ENCODE measurements at places on chromosomes 3 and 15.
A peak's percentile ranks its signal among the peaks of the same experiment; 100 is the strongest.

DNA sequence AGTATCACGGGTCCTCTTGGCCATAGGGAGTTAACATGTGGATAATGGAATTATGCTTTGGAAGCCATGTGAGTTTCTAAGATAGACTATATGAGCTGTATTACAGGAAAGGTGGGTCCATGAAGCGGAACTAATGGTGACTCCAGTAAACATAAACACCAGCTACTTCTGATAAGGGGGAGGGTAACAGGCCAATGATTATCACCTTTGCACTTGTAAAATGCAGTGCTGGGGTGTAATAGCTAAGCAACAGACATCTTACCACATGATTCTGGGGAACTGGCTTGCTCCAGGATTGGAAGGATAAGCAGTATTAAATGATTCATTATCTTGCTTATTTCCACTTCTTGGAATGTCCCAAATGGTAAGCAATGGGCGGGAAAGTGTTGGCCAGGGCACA, 61.4 kb upstream of the CD47 start:
- DNase-seq, result no peak

DNA sequence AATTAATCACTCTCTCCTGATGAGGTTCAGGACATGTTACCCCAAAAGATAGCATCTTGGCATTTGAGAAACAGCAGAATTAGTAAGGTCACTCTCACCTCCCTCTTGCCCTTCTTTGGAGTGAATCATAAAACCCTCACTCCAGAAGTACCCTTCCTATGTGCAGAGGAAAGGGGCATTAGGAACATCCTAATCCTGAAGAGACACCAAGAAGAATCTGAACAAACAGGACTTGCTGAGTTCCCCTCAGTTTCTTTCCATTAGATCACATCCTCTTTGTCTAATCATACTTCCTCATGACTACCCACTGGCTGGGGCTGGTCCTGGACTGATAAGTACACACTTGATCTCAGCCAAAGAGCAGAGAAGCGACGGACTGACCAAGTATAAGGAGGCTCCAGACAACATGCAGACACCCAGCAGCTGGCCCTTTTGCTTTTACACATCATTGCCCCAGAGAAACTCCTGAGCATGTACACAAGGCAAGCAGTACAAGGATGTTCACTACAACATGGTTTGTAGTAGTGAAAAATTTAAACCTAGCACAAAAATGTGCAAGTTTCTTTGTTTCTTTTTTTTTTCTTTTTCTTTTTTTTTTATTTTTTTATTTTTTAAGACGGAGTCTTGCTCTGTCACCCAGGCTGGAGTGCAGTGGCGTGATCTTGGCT, 15.0 kb upstream of the TM6SF1 start:
- no peak for DNase-seq

GRCh38 chr15:90780916-90781315, 63.8 kb downstream of the BLM start:
- DNase-seq, result peak; percentile 34

DNA sequence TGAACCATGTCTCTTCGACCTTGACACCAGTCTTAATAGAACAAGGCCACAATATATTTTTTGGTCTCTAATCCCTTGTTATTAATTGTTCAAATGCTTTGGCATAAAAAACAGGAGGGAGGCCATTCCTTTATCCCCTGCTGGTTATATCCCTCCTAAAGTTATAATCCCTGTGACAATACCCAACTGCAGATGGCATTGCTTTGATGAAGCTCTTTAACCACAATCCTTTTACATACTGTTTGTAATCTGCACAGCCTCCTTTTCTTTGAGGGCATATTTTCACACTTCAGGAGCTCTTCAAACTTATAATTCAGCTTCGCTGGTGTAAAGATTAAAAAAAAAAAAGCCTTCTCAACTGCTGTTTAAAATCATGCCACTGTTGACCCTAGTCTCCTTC, 919.0 kb downstream of the EPHA3 start:
- no peak for DNase-seq

DNA sequence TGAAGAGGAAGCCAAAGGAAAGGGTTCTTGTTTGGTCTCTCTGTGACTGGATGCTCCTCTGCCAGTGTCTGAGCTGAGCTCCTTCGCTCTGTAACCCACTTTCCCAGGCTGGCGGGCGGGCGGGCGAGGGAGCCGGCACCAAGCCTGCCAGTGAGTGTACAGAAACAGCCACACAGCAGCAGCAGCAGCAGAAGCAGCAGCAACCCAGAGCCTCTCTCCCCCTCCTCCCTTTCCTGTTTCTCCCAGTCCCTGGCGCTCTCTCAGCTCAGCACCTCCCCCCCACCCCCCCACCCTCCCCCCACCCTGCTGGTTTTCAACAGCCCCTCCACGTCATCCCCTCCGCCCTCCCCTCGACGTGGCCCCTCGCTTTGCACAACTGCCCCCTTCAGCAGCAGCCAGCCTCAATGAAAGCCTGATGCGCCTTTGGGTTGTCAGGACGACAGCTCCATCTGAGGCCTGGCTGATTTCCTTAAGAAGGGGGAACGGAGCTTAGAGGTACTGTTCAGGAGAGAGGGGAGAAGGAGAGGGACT, at the start of gene LSAMP:
Gene LSAMP (minus strand): TSS at position 177 of the 531 bp plus-strand sequence.
- no peak for DNase-seq

GRCh38 chr15:79595995-79596622, 164.0 kb downstream of the MINAR1 start:
- DNase-seq, result peak; percentile 89

DNA sequence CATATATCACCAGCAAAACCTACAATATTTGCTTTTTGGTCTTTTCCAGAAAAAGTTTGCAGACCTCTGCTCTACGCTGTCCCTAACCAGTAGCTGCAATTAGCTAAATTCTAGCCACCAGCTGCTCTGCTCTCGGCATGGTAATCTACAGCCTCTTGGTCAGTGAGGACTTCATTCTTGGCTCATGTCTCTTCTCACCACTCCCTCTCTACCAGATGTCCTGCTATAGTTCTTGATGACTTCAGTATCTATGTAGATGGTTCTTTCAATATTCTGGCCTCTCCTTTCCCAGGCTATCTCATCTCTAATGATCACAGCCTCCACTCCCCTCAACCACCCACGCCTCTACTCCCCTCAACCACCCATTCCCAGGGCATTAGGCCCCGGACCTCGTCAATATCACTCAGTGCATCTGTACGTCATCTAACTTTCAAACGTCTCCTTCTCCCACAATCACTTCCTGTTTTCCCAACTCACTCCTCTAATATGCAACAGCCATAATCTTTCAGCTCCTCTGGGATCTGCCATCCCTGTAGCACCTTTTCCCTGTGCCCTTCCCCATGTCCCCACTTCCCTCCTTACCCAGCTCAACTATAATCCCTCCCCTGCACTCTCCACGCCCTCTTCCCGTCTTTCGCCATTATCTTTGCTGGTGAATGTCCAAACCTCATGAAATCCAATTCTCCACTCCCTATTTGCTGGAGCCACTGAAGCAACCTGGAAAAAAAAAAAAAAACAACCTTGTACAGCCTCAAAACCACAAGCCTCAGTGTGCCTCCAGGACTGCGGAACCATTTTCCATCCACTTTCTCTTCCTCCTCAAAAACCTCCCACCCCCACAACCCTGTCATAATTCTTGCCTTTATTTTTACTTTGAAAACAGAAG, 429.4 kb upstream of the PROK2 start:
- no peak for DNase-seq

- DNase-seq, result no peak
Observed at GRCh38 chr3:27633224-27633545, 88.9 kb downstream of the EOMES start.

- DNase-seq, result no peak
Observed at GRCh38 chr3:9595877-9596276, 42.3 kb upstream of the LHFPL4 start.

GRCh38 chr3:31521468-31521867, 11.3 kb upstream of the STT3B start:
- no peak for DNase-seq

DNA sequence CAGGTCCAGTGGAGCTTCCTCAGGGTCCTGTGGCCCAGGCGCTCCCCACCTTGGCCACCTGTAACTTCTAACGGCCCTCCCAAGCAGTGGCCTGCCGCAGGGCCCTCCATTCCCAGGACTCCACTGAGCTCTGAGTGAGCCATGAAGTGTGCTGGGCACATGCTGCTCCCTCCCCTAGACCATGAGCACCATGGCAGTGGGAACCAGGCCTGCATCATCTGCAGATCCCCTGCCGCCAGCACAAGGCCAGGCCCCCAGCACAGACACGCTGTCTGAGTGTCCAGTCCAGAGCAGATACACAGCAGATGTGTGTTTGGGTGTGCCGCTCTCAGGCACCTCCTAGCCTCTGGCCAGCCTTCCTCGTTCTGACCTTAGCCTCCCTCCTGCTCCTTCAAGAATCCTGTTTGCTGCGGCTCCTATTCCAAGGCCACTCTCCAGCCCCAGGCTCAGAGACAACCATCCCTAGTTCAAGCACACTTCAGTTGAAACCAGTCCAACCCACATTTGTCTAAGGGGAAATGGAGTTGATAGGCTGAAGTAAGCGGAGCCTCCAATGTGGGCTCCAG, 7.0 kb upstream of the KLF15 start:
- DNase-seq, result no peak

GRCh38 chr3:159668461-159668860, 320.2 kb upstream of the IL12A start:
- no peak for DNase-seq

DNA sequence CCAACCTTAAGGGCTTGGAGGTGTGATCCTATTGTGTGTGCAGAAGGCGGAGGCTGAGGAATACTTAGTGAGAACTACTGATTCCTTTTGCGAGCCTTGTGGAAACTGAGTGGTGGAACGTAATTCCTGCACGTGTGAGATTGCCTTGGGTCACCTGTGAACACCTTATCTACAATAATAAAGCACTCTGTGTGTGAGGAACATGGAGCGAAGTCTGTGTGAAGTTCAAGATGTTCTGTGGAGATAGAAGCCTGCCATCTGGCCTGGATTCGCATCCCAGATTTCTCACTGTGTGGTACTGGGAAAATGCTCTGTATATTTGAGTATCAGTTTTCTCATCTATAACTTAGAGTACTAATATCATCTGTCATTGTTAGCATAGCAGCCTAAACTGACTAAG, 179.5 kb upstream of the PDZRN3 start:
- no peak for DNase-seq

GRCh38 chr3:168398371-168399025, 302.8 kb upstream of the GOLIM4 start:
- DNase-seq, result no peak

- no peak for DNase-seq
Observed at GRCh38 chr3:188316021-188316722, 162.2 kb downstream of the LPP start.

DNA sequence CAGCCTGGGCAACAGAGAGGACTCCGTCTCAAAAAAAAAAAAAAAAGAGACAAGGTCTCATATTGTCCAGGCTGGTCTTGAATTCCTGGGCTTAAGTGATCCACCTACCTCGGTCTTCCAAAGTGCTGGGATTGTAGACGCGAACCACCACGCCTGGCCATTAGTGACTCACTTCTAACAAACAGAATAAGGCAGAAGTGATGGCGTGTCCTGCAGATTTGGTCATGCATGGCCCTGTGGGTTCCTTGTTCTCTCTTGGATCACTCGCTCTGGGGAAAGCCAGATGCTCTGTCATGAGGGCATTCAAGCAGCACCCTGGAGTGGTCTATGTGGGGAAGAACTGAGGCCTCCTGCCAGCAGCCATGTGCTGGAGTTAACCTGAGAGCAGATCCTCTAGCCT, 27.4 kb upstream of the TJP1 start:
- DNase-seq, result no peak

DNA sequence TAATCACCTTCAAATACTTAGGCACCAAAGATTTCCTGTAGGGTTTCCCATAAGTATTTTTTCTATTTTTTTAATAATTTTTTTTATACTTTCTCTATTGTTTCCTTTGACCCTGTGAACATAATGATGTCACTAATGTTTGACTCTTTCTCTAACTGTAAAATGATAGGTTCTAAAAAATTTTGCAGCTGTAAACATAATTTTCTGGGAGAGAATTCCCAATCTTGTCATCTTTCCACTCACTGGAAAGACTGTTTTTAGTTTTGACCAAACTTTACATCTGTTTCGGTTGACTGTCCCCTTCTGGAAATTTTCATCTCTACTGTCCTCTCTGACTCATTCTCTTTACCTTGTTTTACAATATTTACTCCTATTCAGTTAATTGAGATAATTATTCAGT, 5.5 kb upstream of the EPHA3 start:
- no peak for DNase-seq

- no peak for DNase-seq
Observed at GRCh38 chr15:51647128-51647562, 24.6 kb upstream of the DMXL2 start.

DNA sequence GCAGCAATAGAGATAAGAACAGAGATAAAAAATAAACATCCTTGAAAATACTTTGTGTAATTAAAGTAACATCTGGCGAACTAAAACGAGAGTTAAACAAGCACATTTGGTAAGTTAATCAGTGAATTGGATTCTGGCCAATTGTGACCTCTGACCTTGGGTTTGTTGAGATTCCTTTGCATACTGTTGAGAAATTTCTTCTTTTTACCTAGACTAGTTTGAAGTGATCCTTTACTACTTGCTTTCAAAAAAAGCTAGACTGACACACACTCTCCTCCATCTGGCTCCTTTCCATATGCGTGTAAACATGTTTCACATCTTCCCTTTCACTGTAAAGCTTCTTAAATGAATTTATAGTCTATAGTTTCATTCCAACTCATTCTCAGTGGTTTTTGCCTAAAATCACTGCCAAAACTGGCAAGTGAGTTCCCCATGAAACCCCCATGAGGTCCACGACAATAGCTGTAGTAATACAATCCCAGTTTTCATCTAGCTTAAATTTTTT, 17.3 kb upstream of the GBE1 start:
- no peak for DNase-seq

All from Jurkat, Clone E6-1 (cell line).